ENCODE measurements at places on chromosomes 2 and 18. TPM values are rescaled to one million over a fixed set of nuclear protein-coding genes. Genes with fewer than 3 reads are reported as not detected.

The PLGLB1 gene
- 0.34 TPM for total RNA-seq

The AKAIN1 gene
- not detected for total RNA-seq

The ABCB11 gene
- total RNA-seq: not detected

The TMEM198 gene
- 4.5 TPM for total RNA-seq

The MEP1B gene
- total RNA-seq: 0.17 TPM

The SP9 gene
- total RNA-seq: not detected

The ARHGEF33 gene
- not detected for total RNA-seq

DNA sequence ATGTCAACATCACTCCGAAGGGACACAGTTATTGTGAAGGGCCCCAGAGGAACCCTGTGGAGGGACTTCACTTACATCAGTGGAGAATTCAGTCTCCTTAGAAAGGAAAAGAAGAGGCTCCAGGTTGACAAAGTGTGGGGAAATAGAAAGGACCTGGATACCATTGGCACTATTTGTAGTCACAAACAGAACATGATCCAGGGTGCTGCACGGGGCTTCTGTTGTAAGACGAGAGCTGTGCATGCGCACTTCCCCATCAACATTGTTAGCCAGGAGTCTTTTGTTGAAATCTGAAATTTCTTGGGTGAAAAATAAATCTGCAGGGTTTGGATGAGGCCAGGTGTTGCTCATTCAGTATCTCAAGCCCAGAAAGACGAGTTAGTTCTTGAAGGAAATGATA, 2.4 kb upstream of the ALPK2 start:
- DNase-seq: no peak

DNA sequence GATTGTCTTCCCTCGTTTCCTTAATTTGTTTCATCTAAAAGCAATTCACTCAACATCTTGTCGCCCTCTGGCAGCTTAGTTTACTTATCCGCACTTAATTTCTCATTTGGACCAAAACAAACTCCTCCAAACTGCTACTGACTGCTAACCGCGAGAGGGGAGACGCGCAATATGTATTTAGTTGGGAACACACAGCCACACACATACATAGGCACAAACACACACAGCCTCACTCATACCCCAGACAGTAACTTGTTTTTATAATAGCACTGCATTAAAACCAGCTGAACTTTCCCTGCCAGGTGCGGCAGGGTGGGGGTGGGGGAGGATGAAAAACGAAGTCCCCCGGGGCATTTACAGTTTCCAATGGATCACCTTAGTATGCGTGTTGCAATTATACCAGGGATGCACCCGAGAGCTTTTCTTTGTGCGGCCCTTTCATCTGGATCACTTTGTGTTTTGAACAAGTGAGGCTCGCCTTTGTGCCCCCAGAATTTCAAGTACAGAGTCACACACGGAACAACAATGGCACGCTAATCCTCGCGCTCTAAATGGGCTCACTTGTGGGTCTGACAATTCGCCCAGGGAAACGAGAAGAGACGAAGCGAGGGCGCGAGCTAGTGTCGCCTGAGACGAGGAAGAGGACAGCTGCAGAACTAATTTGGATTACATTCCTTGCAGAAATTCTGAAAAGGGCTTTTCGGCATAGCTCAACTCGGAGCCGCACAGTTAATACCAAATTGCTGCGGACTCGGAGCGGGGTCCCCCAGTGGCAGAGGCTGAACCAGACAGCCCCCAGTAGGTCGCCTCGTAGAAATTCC, 2.4 kb downstream of the ERBB4 start:
- no peak for DNase-seq

- no peak for DNase-seq
Observed at GRCh38 chr2:32464431-32464830, 107.6 kb downstream of the BIRC6 start.

- no peak for DNase-seq
Observed at GRCh38 chr18:74303936-74304335, 11.7 kb upstream of the C18orf63 start.

DNA sequence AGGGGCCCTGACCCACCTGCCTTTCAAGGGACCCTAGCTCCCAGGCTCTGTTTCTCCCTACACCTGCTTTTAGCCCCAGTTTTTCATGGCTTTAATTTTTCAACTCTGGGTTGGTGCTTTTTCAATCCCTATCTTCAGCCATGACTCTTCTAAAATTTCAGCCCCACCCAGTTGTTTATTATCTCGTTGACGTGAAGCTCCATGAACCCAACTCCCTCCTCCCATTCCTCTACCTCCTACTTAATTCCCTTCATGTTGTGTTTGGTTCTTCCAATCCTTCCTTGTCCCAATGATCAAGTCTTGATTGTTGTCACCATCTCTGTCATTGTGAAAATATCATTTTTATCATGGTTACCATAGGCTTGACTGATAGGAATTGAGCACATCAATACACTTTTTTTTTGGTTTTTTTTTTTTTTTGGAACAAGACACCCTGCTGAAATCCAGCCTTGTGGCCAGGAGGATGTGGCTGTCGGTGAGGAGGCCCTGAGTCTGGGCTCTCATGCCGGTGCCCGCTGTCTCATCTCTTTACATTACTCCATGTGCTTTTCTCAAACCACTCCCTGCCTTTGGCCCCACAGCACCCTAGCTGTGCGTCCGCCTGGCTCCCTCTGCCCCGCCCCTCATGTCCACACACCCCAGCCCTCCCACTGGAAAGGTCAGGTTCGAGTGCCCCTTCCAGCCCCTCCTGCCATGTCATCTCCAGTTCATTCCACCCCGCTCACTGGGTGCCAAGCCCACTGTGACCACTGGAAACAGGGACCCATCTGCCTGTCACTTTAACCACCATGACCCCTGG, 39.3 kb downstream of the NAPG start:
- no peak for DNase-seq

DNA sequence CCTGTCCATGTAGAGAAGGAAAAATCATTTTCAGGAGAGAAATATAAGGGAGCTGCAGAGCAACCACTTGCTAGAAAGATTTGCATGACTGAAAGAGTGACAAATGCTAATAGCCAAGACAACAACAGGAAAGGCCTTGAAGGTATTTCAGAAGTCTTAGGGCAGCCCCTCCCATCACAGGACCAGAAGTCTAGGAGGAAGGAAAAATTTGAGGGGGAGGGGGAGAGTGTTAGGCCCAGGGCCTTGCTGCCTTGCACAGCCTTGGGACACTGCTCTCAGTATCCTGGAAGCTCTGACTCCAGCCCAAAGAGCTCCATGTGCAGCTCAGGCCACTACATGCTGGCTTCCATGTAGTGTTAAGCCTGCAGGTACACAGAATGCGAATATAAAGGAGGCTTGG, 266.9 kb downstream of the GLI2 start:
- no peak for DNase-seq

DNA sequence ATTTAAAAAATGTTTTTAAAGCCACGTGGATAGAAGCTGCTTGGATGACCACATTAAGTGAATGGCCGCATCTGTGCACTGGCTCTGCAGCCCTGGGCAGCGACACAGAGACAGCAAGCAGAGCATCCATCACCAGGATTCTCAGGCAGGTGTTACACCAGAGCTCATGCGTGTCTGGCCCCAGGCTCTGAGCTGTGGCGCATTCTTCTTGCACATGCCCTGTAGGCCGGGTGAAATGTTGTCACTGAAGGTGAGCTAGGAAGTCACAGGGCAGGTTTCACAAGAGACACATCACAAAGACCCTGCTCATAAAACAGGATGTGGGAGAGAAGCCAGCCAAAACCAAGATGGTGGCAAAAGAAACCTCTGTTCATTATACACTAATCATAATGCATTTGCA, 8.4 kb upstream of the PXDN start:
- no peak for DNase-seq

GRCh38 chr2:238897911-238898311, 50.0 kb downstream of the TWIST2 start:
- DNase-seq: no peak

DNA sequence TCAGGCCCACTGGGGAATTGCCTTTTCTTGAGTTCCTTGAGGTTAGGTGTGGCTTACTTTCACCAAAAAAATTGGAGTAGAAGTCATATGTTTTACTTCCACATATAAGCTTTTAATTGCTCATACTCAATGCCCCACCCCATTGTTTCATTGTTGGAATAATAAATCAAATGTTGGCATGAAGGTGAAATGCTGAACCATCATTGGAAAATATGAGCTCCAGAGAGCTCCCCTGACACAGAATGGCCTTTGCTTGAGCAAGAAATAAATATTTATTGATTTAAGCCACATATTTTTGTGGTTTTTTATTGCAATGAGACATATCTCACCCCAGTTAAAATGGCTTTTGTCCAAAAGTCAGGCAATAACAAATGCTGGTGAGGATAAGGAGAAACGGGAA, 167.3 kb upstream of the SRD5A2 start:
- DNase-seq: no peak
